Activated CD8-positive, alpha-beta memory T cell treated with anti-CD3 and anti-CD28 coated beads, Interleukin-2, amount 10 ng/mL, durations not matched to agents 7 days and 5 days (primary cell): ENCODE measurements at places on chromosomes 7 and 10.
A peak's percentile ranks its signal among the peaks of the same experiment; 100 is the strongest.

DNA sequence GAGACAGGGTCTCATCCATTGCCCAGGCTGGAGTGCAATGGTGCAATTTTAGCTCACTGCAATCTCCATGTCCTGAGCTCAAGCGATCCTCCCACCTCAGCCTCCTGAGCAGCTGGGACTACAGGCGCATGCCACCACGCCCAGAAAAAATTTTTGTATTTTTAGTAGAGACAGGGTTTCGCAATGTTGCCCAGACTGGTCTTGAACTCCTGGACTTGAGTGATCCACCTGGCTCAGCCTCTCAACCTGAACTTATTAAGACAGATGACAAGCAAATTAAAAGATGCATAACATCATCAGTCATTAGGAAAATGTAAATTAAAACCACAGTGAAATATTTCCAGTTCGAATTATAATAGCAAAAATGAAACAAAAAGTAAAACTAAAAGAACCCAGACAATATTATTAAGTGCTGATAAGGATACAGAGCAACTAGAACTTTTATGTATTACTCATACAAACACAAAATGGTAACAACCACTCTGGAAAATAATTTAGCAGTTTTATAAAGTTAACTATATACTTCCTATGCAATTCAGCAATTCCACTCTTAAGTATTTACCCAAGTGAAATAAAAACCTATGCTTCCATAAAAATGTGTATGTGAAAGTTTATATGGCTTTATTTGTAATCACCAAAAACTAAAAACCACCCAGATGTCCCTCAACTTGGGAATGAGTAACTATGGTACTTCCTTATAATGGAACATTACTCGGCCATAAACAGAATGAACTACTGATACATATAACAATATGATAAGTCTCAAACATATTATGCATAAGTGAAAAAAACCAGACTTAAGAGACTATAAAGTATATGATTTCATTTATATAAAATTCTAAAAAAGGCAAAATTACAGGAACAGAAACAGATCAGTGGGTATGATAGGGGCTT, 15.3 kb downstream of the ZFAND4 start:
- no peak for DNase-seq

DNA sequence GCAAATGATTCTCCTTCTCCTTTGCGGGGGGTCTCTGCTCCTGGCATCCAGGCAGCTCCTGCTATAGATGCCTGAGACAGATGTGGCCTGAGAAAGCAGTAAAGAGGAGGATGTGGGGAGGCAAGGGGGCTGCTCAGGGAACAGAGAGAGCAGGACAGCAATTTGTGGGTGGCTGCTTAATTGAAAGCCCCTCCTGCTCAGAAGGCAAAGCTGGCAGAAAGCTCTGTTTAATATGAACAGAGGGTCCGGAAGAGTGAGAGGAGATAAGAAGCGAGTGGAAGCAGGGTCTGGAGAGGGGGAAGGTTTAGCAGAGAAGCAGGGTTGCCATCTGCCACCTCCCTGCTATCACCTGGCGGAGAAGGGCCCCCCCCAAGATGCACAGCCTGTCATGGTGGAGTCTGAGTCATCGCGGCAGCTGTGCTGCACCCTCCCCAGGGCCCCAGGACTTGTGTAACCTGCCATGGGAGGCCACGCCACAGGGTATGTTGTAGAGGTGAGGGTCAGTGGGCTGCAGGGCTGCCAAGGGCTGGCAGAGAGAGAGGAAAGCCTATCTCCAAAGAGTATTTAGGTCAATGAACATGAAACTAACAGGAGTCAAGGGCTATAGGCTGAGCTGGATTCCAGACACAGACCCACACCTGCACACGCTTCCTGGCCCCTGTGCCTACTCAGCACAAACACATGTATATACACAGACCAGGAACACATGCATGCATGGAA, 1109.8 kb upstream of the AUTS2 start:
- DNase-seq: no peak

- DNase-seq: peak; percentile 56
Observed at GRCh38 chr7:16933296-16934279, 51.8 kb upstream of the AGR3 start.

GRCh38 chr10:125283191-125283835, 123.0 kb upstream of the CTBP2 start:
- no peak for DNase-seq

DNA sequence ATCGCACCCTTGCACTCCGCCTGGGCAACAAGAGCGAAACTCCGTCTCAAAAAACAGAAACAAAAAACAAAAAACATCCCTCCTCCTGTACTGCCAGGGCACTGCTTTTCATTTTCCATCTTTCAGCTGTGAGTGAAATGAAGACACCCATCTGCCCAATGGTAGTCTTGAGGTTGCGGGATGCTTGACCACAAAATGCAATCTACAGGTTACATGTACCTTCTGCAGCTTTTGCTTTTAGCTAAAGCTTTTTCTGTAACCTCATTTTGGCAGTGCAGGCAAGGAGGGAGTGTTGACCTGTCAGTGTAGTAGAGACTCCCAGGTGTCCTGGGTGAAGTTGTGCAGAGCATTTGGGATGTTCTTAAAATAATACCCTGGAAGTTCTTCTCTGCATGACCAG, 476.5 kb downstream of the CALN1 start:
- DNase-seq: no peak
